Mesendoderm (in vitro differentiated cells): ENCODE measurements at places on chromosomes 3 and 15.

GRCh38 chr15:33067456-33067855, 127.1 kb downstream of the FMN1 start:
- peak; percentile 81 for DNase-seq

DNA sequence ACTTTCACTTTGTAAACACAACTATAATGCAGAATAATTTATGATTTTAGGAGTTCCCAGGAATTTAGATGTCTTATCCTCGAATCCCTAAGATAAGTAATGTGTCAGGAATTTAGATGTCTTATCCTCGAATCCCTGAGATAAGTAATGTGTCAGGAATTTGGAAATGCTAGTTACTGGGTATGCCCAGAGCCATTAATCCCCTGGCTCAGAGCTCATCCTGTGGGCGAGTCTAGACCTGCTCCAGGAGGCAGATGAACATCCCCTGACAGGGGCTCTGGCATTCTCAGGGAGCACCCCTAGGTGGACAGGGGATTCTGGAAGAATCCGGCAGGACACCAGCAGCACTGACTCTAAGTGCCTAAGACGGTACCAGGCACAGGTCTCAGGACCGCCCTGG, 163.3 kb downstream of the ARRDC4 start:
- DNase-seq, result peak; percentile 53

GRCh38 chr3:9912294-9912935, 4.5 kb upstream of the IL17RC start:
- no peak for DNase-seq

DNA sequence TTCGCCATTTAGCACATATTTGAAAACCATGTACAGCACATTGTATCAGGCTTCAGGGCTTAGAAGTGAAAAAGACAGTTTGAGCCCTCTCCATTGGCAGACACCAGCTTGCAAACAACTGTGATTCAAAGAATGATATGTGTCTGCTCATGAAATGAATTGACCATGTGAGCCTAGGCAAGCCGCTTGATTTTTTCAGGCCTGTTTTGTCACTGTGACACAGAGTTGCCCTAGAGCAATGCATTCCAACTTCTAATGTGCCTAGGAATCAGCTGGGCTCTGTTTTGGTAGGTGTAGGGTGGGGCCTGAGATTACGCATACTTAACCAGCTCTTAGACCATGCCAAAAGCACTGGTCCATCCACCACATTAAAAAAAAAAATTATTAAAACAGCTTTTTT, 53.0 kb downstream of the ATP2C1 start:
- peak; percentile 22 for DNase-seq

- peak; percentile 86 for DNase-seq
These were observed 114.1 kb upstream of the DNAJC19 start for GRCh38 chr3:181103605-181104004.

- DNase-seq, result no peak
These were observed 21.3 kb downstream of the ITGA11 start for GRCh38 chr15:68410466-68411342.

GRCh38 chr3:53862241-53862640, 15.9 kb downstream of the IL17RB start:
- no peak for DNase-seq

GRCh38 chr3:129663045-129663446, 56.6 kb upstream of the PLXND1 start:
- DNase-seq, result peak; percentile 96

DNA sequence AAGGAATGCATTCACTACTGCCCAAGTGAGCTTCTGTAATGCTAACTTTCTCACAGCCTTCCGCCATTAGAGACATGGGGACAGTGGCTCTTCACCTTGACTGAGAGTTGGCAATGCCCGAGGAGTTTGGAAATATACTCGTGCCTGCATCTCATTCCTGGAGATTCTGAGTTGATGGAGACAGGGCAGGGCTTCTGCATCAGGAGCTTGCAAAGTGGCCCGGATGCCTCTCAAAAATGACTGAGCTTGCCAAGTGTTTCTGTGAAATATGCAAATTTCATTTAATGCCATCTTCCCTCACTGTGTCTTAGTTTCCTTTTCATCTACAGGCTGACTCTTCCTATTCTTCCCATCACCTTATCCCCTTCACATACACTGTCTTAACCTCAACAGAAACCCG, 346.2 kb downstream of the GRM7 start:
- DNase-seq, result no peak

- DNase-seq, result peak; percentile 58
These were observed 400.9 kb upstream of the ATP11B start for GRCh38 chr3:182392182-182392937.

DNA sequence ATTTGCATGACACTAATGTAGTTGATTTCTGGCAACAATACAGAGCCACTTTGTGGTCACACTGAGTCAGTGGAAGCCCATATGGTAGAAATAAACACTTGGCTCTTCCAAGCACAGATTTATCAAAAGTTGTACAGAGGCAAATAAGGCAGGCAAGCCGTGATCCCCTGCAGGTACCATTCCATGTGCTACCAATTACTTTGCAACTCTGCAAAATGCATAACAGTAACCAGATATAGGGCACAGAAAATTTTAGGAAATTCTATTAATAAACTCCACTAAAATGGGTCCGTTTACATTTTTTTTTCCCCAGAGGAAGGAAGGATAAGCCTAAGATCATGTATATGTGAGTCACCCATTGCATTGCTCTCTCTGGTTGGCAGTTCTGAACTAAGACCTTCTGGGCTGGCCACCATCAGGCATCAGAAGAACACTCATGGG, 103.1 kb upstream of the PTX3 start:
- DNase-seq, result no peak

- no peak for DNase-seq
These were observed 124.3 kb upstream of the UMPS start for GRCh38 chr3:124605781-124606579.

- DNase-seq, result no peak
These were observed 92.4 kb downstream of the ABI3BP start for GRCh38 chr3:100900671-100901335.

- no peak for DNase-seq
These were observed 32.1 kb downstream of the MGLL start for GRCh38 chr3:127789990-127790881.

DNA sequence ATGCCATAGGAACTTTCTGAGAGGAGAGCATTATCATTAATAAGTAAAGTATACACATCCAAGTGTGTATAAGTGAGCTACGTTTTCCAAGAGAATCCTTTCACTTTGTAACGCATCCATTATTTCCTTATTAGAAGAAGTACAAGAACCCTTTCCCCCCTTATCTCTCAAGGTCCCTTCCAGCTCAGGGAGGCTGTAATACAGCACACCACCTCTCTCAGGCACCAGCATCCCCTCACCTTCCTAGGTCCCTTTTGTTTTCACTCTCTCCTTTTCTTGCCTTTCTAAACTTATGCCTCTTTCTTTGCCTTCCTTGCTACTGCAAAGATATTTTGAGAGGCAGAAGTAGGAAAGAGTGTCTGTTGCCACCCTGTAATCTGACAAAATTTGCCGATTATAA, 446.0 kb downstream of the GRM7 start:
- DNase-seq, result no peak

DNA sequence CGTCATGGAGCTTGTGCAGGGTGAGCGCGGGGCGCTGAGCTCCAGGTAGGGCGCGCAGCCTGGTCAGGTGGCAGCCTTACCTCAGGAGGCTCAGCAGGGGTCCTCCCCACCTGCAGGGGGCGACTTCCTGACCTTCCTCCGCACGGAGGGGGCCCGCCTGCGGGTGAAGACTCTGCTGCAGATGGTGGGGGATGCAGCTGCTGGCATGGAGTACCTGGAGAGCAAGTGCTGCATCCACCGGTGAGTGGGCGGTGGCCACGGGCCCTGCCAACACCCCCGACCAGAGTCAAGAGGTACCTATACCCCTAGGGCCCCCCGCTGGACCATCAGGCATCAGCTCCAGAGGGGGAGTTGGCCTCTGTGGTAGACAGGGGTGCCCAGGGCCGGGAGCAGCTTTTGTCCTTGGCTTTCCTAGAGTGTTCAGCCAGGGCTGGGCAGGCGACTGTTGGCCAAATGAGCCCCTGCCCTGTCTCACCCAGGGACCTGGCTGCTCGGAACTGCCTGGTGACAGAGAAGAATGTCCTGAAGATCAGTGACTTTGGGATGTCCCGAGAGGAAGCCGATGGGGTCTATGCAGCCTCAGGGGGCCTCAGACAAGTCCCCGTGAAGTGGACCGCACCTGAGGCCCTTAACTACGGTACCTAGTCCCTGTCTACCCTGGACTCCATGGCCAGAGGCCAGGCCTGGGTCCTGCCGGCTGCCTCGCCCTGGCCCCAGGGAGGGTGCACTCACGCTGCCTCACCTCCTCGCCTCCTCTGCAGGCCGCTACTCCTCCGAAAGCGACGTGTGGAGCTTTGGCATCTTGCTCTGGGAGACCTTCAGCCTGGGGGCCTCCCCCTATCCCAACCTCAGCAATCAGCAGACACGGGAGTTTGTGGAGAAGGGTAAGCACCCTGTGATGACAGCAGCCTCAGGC, 9.1 kb downstream of the FES start:
- DNase-seq, result no peak

- peak; percentile 34 for DNase-seq
These were observed 36.7 kb downstream of the CCDC12 start for GRCh38 chr3:46939578-46940445.
